ENCODE measurements at places on chromosomes 1 and 21.

DNA sequence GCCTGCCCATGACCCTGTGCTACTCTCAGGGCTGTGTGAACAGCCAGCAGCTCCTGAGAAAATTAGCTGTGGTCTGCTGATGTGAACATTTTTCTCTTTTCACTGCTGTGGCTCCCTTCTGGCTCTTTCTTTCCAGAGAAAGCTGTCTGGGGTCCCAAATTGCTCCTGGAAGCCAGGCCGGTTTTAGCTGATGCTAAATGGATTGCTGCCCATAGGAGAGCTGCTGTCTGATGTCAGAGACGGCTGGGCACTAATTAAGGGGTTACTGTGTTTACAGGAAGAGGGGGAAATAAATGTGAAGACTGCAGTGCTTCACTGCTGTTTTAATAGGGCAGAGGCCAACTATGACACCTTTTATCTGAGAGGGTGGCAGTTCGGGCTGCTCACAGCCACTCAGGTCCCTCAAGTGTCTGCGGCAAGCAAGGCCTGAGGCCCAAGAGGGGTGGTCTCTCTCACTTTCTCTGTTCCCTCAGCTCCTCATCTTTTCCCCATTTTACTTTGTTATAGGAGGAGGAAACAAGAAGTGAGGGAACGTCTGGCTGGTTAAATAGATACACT lies 106.0 kb upstream of the GNG12 start:
- no peak for DNase-seq

DNA sequence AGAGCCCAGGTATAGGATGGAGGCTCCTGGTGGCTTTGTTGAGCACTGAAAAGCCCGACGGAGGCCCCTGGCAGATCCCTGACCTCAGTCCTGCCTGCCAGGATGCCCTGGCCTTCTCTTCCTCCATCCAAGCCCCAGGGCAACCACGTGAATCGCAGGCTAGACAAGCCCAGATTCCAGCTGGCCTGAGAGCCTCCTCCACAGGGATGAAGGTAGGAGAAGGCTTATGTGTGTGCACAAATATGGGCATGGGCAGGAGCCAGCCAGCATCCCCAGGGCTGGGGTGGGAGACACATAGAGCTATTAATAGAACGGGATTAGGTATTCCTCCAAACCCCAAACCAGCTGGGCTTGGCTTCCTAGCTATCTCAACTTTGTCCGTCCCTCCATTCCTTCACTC lies 4.0 kb upstream of the EXTL1 start:
- DNase-seq: no peak

DNA sequence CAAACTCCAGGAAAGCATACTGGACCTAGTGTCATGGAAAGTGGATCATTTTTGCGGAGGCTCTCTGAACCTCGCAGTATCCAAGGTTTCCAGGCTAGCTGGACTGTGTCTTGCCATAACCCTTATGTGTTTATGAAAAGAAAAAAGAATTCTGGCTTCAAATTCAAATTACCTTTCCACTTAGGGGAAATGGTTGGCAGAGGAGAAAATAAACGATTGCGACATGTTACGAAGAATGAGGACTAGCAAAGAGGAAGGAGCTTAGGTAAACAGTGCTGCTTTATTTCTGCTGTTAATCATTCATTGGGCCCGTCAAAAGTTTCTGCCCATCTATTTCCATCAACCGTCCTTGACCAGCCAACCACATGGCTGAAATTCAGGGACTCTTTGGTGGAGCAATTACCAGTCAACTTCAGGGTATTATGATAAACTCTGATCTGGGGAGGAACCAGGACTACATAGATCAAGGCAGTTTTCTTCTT lies at the start of gene C4BPA:
C4BPA (plus strand) TSS at position 342 of the 482 bp plus-strand sequence. CDS start 8,793 bp downstream, outside the sequence.
- DNase-seq: no peak

- no peak for DNase-seq
Observed at GRCh38 chr1:187167555-187167954, 338.8 kb downstream of the PLA2G4A start.

DNA sequence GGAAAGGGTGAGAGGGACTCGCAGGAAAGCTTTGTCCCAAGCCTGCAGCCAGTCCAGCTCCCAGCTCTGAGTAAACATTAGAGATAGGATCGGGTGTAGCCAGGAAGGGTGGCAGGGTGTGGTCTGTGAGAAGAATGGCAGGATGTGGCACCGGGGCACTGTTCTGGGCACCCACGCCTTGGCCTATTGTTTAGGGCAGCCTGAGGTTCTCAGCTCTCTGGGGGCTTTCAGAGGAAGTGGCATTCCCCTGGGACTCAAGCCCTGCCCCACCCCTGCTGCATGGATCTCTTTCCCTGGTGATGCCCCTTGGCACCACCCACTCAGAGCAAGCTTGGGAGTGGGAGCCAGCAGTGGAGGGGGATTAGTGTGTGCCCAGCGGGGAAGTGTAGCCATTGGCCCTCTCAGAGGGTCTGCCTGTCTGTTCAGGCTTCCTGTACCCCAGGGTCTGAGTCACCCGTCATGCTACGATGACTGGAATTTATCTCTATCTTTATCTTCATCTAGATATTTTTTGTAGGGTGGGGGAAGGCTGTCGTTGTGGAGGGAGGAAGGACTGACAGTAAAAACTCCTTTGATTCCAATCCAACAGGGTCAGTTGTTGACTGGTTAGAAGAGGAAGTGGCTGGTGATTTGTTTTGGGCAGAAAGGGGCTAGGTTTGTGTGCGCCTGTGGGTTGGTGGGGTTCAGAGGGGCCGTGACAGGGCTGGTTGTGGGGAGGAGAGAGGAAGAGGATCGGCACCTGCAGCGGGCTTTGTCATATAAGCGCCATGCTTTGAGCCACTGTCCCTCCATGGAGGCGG lies 31.6 kb downstream of the SOX13 start:
- no peak for DNase-seq

- no peak for DNase-seq
Observed at GRCh38 chr1:111738436-111739193, 580 bp downstream of the INKA2 start.

DNA sequence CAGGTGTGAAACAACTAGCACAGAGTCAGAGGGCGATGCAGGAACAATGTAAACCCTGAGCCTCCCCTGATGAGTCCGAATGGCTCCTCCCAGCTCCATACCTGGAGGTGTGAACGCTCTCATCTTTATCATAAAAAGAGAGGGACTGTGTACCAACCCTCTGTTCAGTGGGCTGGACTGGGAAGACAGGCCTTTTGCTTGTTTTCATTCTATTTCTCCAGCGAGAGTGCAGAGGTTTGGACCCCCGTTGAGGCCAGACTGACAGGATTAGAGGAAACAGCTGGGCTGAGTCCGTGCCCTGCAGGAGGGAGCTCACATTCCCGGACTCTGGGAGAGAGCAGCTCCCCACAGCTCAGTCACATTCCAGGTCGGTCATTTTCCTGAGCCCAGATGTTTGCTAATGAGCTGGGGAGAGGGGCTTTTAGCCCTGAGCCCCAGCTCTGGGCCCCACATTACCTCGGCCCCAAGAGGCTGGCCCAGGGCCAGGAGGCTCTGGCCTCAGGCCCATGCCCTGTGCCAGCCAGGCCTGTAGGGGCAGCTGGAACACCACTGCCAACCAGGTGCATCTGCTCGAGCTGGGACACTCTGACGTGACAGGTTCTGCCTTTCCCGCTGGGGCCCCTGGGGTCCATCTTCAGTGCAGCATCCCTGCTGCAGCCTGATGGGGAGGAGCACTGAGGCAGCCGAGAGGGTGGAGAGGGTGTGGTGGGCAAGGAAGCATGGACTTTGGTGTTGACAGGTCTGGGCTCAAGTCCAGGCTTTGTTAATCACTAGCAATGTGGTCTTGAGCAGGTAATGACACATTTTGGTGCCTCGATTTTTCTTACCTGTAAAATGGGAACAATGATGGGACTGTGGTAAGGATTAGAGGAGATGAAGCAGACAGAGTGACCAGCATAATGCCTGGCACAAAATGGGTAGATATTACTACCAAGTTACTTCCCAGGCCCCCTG lies 3.5 kb upstream of the NBL1 start:
- DNase-seq: no peak

DNA sequence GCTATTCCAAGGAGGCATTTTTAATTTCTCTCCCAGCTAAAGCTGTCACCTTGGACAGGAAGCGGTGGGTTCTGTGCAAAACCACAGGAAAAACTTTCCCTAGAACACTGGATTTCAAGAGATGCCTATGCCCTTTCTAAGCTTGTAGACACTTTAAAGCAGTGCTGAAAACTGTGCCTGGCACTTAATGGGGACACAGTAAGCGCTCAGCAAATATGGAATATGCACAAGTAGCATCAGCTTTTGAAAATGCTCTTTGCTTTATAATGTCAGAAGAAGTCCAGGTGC lies 50.9 kb upstream of the TARBP1 start:
- no peak for DNase-seq

DNA sequence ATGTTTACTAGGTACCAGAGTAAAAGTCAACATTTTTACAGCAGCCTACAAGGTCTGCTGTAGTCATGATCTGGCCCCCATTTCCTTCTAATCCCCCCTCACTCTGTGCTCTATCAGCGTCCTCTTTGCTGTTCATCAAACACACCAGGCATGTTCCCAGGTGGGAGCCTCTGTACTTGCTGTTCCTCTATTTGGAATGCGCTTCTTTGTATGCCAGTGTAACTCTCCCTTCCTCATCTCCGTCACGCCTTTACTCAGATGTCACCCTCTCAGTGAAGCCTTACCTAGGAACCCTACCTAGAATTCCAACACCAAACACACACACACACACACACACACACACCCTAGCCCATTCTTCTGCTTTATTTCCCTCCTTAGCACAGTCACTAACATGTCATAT lies 21.0 kb downstream of the TP53BP2 start:
- DNase-seq: no peak

DNA sequence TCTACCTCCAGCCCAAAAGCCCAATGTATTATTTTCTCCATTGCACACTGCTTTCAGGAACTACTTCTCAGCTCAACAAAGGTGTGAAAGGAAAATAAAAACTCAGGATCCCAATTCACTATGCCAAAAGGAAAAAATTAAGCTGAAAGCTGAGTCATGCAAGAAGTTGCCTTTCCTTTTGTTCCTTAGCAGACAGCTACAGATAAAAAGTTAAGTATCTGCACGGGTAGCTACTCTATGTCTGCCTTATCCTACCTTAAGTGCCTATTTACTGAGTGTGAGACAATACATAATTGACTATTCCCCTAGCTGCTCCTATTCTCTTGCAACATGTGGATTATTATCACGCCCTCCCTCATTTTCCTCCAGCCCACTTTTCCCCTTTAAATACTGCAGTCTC lies 84.1 kb downstream of the ADCY10 start:
- no peak for DNase-seq

DNA sequence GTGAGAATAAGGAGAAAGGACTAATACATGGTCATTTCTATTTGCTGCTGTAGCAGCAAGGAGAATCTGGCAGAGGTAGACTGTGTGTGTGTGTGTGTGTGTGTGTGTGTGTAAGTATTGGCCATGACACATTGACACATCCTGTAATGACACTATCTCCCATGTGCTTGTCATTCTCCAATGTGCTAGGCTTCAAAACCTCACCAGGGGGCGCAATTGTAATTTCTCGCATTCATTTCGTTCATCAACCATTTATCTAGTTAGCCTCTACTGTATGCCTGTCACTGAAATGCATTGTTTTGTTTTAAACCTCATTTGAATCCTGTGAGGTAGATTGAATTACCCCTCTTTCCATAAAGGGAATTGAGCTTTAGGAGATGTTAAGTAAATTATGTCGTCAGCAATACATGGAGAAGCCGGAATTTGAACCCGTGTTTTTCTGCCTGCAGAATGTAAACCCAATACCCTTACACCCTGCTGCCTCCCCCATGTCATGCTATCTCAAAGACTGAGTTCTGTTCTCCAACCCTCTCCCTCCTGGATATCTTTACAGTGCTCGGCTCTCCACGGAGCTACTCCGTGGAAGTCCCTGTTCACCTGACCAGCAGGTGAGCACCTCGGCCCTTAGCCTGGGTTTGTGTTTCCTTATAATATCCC lies 100.8 kb downstream of the UCK2 start:
- DNase-seq: no peak

DNA sequence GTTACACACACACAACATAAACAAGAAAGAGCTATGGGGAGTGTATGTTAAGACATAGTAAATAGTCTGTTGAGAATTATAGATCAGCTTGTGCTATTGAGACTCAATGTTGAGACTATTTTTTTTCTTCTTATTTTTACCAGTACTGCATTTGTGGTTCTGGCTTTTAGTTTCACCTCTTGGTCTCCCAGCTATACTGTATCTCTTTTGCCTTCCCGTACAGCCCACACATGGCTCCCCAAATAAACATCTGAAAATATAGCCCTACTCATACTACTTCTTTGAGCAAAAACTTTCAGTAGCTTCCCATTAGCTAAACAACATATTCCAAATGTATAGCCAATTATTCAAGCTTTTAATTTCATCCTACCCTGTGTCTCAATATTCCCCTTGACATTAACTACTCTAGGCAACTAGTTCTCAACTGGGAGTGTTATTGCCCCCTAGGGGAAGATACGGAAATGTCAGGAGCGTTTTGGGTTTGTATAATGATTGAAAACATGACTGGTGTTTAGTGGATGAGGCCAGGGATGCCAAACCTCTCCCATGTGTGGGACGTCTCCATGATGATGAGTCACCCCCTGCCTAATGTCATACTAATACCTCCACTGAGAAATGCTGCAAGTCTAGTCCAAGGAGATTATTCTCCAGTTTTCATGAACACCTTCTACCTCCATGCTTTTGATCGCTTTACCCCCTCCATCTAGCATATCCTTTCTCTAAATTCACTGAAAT lies 6.8 kb downstream of the RPE65 start:
- no peak for DNase-seq

DNA sequence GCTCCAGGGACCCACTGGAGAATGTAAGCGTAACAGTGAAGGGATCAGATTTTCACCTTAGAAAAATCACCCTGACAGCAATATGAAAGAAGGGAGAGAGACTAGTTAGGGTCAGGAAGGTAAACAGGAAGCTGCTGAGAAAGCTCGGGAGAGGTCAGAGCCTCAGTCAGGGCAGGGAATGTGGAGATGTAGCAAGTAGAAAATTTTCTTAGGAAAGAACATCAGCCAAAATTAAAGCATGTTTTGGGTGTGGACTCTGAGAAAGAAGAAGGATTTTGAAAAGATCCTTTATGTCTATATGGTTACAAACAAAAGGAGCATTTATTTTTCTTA lies 16.7 kb upstream of the ERICH3 start:
- no peak for DNase-seq

- no peak for DNase-seq
Observed at GRCh38 chr1:212366901-212367300, 47.8 kb downstream of the PACC1 start.

DNA sequence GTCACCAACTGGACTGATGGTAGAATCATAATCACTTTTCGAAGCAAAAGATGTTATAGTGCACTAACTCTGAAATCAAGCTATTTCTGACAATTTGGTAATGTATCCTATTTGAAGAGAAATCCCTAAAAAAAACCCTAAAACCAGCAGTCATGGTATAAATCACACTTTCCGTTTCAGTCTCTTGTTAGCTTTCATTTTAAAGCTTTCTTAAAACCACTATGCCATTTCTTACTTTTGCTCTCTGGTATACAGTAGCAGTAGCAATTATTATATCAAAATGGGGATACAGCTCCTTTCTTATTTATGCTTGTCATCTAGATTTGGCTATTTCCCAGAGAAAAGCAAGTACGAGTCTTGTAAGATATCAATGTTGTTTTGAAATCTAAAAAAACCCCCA lies 323.3 kb downstream of the KCTD3 start:
- no peak for DNase-seq

All from activated naive CD4-positive, alpha-beta T cell (primary cell).